ENCODE measurements at places on chromosomes 4 and X.

DNA sequence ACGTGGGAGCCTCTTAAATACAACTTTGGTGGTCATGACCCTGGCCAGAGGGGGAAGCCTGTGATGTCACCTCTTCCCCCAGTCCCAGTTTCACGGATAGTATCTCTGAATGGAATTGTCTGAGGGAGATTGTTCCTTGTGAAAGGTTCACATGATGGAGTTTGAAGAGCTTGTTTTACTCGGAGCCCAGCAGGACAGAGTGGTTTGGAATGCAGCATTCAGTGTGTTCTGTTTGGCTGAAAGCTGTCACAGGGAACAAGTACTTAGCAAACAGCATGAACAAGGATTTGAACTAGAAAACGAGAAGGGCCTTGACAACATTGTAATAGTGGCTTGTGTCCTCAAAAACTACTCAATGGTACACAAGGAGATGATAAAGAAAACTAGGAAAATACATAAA is 133.9 kb upstream of the CXorf66 start:
- no peak for DNase-seq

GRCh38 chrX:17033225-17033624 is 86.8 kb downstream of the REPS2 start:
- no peak for DNase-seq

DNA sequence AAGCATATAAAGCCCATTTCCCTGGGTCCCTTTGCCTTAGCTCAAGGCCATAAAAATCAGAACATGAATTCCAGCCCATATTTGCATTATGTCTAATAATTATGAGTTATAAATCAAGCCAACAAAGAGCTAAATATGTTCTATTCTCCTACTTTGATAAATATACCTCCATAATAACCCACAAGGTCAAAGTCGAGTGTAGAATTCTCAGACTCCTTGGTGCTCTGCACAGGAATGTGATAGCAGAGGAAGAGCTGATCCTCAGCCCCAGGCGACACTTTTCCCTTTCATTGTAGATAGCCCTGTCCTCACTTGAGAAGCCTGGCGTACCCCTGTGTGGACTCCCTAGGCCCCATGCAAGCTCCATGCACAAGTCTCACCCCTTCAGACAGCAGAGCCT is 85.6 kb downstream of the CASP3 start:
- DNase-seq, result no peak

- no peak for DNase-seq
Observed at GRCh38 chrX:1291110-1291740, 22.6 kb downstream of the CSF2RA start.

- DNase-seq, result no peak
Observed at GRCh38 chrX:70480660-70481018, 36.0 kb downstream of the DLG3 start.

DNA sequence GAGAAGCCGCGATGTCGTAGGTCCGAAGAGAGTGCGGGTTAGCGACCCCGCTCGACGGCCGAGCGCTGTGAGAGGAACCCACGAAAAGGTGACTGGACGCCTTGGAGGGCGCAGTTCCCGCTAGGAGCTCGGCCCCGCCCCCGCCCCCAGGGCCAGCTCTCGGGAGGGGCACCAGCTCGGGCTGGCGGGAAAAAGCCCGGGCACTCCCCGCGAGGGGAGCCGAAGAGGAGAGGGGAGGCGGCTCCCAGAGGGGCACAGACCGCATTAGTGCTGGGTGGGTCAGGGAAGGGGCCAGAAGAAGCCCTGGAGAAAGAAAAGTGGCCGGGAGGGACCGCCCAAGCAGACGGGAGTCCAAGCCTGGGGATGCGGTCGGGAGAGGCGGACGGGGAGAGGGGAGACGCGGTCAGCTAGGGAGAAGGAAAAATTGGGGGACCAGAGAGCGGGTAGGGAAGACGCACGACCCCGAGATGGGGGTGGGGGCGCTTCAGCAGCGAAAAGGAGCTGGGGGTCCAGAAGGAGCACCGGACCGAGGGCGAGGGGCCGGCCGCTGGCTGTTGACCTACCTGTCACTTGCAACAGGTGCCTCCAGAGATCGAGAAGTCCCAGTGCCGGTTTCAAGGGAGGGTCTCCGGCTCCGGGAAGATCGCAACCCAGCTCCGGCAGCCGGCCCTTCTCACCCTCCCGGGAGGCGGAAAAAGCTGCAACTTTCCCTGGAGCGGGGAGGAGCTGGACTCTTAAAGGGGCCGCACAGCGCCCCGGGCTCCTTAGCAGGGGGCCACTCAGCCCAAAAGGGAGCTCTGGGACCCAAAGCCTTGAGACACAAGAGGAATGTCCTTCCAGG is at the start of gene SYTL4:
SYTL4 (minus strand) TSS at position 681 of the 841 bp plus-strand sequence. CDS start 30,084 bp downstream, outside the sequence.
- no peak for DNase-seq

DNA sequence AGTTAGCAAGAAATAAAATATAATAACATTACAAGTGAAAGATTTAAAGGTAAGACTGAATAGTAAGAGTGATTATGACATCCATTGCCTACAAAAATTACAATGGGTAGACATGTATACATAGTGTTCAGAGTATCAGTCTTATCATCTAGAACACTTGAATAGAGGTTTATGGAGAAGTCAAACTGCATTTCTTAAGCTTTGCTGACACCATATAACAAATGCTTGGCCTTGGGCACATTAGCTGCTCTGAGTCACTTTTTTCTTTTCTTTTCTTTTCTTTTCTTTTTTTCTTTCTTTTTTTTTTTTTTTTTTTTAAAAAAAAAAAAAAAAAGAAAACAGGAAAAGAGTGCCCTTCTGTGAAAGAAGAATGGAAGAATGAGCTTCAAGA is 220.0 kb downstream of the SPCS3 start:
- no peak for DNase-seq

- DNase-seq, result no peak
Observed at GRCh38 chrX:13662355-13662791, 9.4 kb downstream of the TCEANC start.

DNA sequence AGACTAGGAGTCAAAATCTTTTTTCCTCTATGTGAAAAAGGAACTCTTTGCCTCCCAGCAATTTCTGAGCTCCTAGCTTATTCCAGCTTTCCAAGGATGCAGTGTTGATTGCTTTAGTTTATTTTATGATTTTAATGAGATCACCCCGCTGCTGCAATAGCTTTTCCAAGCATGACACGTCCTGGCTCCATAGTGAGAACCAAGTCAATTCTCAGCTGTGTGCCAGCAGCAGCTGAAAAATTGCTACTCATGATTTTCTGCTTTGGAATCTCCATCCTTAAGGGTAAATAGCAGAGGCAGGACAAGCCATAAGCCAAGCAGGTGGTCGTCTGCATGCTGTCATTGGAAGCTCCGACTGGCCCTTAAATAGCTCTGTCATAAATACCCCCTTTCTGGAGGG is 64.5 kb downstream of the FTHL17 start:
- no peak for DNase-seq

DNA sequence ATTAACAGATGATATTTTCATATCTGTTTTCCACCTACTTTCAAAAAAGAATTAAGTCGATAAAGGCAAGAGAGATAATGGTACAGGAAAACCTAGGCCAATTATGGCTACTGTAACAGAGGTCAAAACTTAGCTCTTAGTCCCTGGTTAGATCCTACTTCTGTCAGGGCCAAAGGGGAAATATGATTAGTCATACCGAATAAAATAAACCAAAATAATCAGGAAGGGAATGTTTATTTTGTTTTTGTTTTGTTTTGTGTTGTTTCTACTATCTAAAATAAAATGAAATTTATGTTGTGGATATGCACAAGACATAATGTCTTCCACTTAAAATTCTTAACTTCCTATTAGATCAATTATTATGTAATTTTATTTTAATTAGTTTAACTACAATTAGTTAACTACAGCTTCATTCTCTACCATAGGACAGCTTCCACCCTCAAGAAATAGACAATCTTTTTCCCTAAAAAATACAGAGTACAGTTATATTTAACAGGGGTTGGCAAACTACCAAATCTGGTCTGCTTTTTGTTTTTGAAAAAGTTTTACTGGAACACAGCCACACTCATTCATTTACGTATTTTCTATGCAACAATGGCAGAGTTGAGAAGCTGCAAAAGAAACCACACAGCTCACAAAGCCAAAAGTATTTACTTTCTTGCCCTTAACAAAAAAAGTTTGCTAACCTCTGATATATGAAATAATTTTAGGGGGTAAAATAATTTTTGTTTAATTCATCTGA is 25.4 kb downstream of the TMEM47 start:
- no peak for DNase-seq

DNA sequence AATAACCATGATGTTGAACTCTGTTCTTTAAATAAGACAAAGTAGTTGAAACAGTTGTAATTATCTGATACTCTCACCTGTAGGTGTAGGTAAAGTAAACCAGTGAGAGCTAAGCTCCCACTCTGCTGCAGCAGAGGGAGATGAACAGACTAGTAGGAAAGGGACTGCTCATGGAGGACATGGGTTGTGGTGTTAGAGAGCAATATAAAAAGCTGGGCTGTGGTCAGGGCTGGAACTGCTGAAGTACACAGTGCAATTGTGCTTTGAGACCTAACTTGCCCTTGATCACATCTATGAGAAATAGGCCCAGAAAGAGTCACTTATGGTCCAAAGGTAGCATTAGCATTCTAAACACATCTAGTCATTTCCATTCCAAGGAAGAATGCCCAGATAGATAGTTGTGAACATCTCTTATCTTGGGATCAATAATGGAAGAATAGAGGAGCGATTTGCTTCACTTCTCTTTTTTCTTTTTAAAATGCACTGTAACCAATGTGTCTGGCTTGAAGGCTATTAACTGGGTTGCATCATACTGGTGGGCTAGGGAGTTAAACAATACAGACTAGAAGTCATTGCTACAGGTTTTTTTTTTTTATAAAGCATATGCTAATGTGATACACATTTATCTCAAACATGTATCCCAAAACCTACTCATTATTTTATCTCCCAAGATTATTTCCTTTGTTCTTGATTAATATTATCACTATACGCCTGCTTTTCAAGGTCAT is 251.3 kb upstream of the CENPE start:
- DNase-seq, result no peak

DNA sequence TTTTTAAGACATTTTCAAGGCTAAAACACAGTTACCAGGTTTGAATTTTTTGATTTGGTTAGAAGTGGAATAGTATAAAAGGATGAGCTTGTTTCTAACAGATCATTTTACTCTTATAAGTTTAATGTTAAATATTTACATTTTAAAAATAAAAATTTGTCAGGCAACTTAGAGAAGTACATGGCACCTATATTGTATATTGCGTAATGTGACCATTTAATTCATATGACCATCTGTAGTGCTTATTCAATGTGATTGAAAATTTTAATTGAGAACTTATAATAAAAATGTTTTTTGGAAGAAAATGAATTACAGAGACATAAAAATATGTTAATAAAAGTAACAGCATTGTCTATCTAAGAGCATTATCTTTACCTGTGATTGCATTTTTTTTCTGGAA is 1632.4 kb downstream of the RPA4 start:
- no peak for DNase-seq

DNA sequence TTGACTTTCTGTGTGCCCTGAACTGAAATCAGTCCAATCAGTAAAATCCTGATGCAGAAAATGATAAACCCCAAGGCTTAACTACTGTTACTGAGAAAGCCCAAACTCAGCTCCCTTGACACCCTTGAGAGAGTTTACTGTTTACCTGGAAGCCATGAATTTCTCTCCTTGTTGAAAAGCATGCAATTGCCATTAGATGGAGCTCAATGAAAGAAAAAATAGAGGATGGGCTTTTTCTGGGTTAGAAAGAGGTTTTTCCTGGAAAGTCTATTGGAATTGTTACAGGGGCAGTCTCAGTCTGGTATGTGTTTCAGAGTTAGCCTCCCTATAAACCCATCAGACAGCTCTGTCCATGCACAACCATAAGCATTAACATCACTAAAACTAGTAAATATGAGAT is 66.4 kb upstream of the C4orf54 start:
- no peak for DNase-seq

All from activated CD4-positive, alpha-beta T cell treated with anti-CD3 and anti-CD28 coated beads, Interleukin-2, amount 50 U/mL, for 24 hours (primary cell).